Stimulated activated CD8-positive, alpha-beta memory T cell treated with anti-CD3 and anti-CD28 coated beads, Interleukin-2, amount 100 ng/mL, for 1 hour (primary cell): ENCODE measurements at places on chromosomes 2 and 18.

DNA sequence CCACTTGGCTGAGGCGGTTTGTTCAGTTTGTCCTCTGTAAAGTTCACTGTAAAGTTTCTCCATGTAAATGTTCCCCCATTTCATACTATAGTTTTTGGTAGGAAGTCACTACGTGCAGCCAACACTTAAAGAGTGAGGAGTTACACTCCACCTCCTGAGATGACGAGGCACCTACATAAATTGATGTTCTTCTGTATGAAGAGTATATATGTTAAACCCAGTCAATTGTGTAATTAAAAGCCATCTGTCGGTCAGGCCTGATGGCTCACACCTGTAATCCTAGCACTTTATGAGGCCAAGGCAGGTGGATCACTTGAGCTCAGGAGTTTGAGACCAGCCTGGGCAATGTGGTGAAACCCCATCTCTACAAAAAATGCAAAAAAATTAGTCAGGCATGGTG is 7.6 kb downstream of the PIGN start:
- no peak for DNase-seq

DNA sequence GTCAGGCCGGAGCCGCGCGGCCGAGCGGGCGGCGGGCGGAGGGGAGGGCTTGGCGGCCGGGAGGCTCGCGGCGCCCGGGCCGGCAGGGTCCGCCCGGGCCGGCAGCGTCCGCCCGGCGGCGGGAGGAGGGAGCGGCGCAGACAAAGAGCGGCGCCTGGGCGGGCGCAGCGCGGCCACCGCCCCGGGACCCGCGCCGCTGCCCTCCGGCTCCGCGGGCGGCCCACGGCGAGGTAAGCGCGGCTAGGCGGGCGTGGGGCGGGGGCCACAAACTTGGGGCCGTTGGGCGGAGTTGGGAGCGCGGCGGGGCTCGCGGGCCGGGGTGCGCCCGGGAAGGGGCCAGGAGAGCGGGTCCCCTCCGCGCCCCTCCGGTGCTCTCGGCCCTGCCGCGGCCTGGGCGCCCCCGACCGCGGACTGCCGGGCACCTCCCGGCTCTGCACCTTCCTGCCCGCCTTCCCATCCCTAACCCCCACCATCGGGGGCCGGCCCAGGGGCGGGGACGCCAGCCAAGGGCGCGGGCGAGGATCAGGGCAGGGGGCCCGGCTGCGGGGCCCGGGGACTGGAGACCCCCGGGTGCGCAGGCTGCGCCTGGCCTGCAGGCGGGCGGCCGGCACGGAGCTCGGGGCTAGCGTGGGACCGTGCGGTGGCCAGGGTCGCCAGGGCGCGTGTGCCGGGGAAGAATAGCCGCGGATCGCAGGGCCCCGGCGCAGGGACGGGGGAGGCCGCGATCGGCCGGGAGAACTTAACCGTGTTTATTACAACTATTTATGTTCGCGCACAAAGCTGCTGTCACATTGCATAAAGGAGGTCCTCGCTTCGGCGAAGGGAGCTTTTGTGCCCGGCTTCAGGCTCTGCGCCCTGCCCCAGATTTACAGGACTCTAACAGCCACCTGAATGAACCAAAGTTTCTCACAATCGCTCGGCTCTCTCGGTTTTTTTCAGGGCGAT is at the start of gene NCK2:
NCK2 (plus strand) TSS at position 4 of the 945 bp plus-strand sequence. CDS start 110,152 bp downstream, outside the sequence.
- no peak for DNase-seq

GRCh38 chr18:58299936-58300335 is 255.9 kb downstream of the NEDD4L start:
- DNase-seq = no peak

DNA sequence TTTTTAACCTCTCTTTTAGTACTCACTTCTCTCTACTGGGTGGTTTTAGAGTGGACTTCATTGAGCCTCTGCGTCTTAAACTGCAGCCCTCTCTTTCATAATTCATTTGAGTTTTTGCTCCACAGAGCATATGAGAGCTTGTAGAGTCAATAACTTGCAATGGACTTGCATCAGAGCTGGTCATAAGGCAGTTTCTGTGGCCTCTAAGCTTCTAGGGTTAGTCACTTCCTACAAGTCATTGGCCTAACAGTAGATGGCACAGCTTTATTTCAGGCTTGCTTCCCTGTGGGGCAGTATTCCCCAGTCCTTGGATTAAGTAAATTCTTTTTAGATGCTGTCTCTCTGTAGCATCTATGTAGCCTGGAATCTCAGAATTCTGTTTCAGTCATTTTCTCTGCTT is 1435.7 kb downstream of the LRP1B start:
- DNase-seq = no peak

DNA sequence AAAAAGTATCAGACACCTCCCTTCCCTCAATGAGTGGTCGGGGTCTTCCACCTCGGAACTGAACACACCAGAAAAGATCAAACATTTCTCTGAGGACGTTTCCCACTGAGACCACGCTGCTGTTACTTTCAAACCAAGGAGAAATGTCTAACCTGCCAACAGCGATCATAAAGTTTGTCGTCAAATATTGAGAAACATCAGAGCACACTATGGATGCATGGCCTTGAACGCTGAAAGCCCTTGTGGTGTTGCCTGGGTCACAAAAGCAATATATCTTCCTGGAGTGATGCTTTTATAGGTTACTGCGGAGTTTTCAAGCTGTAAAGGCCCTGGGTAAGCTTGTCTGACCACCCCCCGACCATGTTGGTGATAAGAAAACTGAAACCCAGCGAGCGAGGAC is 70.2 kb upstream of the ID2 start:
- no peak for DNase-seq

GRCh38 chr18:74994502-74995418 is 214.2 kb downstream of the PTGR3 start:
- DNase-seq = no peak

- no peak for DNase-seq
Measured at GRCh38 chr2:234231460-234231859, 181.0 kb downstream of the SPP2 start.

GRCh38 chr2:216300906-216301305 is 71.4 kb downstream of the MARCHF4 start:
- no peak for DNase-seq

DNA sequence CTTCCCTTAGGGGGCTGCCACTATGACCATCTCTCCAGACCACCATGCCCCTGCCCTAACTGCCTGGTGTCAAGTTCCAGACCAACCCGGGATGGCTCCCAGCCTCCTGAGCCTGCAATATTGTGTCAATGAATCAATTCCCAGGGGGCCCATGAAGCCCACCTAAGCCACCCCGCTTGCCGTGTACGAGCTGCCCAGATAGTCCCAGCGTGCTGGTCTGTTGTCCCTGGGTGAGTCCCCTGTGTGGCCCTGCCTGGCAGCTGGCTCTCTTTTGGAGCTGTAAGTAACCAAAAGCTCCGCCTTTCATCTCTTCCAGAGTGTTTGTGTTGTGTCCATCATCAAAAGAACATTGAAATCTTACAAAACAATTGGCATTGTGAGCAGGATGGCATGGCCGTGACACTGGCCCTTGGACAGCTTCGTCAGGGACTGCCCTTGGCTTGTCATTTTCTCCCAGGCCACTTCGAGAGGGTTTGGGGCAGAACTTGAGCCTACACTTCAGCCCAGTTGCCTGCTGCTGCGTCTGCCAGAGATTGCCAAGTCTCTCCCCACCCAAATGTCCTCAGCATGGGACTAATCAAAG is 11.3 kb upstream of the MAL start:
- DNase-seq = no peak

DNA sequence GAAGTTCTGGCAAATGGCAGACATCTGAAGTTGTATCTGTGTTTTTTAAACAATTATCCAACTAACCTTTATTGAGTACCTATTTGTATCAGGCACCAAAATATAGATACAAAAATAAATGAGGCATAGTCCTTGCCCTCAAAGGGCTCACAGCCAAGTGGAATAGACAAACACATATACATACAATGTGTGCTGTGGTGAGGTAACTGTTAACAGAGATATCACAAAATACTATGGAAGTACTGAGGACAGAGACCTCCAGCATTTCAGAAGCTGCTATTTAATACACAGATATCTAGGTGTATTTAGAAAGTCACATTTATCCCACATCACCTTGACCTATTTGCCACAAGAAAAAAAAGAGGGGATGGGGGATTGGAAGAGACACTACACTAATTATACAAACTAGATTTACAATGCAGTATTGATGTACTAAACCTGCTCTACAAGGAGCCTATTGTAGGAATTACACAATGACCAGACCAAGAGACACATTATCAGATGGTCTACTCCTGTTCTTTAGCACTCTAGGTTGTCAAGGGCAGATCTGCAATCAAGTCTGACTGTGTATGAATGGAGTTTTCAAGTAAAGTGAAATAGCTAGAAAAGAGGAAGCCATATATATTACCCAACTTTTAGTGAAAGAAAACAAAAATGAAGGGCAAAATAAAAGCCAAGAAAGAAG is 62.2 kb downstream of the SPIRE1 start:
- DNase-seq = no peak

- peak; percentile 22 for DNase-seq
Measured at GRCh38 chr2:189657867-189658266, 3.4 kb upstream of the ASNSD1 start.

DNA sequence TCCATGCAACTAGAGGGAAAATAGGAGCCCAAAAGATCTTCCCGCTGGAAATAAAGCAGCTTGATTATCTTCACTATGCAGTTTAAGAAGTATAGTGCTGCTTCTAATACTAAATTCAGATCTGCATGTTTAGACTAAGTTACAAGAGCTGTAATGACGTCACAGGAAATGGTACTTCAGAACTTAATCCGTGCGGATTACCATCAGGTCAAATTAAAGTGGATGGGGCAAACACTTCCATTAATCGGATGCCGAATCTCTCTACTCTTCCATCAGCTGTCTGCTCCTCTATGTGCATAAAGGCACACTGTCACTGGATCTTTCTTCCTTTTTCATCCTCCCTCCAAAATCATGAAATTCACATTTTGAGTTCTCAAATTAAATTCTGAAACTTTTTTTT is 52.6 kb downstream of the TRAPPC12 start:
- no peak for DNase-seq

DNA sequence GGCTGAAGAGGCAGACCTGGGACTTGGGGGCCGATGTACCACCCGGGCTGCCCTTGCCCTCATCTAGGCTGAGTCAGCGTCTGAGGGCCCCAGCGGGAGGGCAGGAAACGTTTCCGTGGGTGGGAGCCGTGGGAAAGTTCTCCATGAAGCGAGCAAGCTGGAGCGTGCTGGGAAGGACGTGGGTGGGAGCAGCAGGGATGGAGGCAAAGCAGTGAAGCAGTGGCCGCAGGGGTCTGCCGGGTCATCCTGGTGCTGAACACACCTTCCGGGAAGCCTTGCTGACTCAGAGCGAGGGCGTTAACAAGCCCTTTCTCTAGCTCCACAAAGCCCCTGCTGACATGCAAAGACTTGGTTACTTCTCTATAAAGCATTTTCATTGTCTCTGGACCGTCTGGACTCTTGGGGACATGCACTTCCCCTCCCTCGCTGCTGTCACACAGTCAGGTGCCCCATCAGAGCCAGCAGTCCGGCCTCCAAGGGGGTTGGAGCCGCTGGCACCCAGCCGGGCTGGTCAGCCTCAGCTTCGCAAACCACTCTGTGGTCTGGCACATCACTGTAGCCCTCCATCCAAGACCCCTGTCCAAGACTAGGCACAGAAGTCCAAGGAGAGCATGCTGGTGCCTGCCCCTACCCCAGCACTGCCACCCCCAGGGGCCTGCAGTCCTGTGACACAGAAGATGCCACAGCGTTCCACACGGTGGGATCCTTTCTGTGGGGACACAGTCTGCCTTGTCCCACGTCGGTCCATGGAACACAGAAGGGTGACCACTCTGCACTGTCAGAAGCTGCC is 115.1 kb upstream of the GPC1 start:
- no peak for DNase-seq

DNA sequence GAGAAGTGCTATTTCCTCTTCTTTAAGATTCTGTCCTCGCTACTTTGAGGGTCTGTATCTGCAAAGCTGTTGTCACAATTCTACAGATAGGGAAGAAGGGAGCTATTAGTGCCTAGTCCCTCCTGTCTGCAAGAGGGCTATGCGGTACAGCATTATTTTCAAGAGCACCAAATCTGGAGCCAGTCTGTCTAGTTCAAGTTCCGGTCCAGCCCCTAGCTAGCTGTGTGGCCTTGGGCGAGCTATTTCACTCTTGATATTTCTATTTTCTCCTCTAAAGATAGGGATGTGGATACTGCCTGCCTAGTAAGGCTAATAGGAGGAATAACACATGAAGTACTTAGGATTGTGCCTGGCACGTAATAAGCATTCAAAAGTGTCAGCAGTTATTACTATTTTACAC is 272.4 kb downstream of the KCNE4 start:
- DNase-seq = no peak

DNA sequence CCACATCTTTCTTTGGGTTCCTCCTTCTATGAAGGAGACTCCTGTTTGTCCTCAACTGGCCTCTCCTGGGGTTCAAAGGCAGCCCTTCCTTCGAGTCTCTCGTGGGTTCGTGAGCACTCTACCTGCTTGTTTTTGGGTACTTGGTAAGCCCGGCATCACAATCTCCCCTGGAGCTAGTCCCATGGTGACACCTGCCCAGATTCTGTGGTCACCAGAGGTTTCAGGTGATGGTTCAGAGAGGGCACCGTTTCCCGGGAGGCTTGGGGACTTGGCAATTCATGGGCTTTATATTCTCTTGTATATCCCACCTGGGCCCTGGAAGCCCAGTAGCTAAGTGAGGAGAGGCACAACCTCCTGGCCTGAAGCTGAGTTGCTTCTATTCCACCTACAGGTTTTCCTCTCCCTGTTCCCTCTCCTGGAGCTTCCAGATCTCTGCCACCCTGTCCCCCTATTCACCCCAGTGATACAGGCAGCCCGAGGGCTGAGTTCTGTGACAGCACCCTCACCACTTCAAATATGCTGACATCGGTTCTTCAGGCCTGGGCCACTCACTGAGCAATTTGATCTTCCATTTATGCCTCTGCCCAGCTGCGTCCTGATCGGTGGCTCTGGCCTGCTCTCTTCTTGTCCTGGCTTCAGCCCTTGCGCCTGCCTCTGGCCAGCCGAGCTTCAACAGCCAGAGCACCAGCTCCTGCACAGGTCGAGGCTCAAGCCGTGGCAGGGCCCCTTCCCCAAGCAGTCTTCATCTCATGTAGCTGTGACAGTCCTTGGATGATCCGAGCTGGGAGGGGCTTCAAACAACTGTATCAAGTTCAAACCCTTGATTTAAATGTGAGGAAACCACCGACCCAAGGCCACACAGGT is 91.5 kb downstream of the MSH2 start:
- no peak for DNase-seq

- no peak for DNase-seq
Measured at GRCh38 chr2:145806546-145806945, 1286.6 kb upstream of the ZEB2 start.

- DNase-seq = no peak
Measured at GRCh38 chr2:189124175-189124574, 55.4 kb downstream of the COL5A2 start.

- no peak for DNase-seq
Measured at GRCh38 chr2:186129767-186130581, 356.1 kb upstream of the ZC3H15 start.

DNA sequence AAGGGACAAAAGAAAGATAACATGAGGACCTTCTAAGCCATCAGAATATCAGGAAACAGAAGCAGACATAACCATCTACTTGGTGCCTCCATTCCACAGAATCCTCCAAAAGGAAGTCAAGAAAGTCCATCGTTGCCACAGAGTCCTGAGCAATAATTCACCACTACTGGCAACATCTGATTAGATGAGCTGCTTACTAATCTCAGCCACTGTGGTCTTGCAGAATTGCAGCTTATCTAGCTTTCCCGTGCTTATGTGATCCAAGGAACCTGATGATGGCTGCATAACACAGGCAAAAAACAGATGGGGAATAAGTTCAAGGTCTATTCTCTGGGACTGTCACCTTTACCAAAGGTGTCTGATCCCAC is 278.5 kb downstream of the AFF3 start:
- DNase-seq = no peak
